ENCODE measurements at places on chromosomes 4 and X.

DNA sequence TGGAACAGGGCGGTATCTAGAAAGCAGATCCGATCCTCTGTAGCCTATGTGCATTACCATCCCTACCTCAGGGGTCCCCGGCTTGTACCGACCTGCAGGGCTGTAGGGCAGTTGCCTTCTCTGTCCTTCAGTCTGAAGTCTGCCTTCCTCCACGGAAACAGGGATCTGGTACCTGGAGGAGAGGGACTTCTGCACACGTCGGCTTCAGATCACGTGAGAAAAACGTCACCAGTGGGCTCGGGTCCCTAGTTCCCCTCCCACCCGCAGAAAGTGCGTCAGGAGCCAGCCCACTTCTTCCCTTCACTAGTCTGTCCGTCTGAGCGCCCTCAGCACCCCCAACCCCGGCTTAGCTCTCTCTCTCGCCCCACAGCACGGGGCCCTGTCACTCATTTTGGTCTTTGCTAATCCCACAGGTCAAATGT lies at the start of gene TCEAL5:
TSS of gene TCEAL5 (minus strand) at position 170 of the 422 bp plus-strand sequence. CDS start 2,187 bp downstream, outside the sequence.
- H3K4me3 ChIP-seq: peak within 1 kb of the TSS; percentile 9
- no peak within 1 kb of the TSS for H3K27ac ChIP-seq
- no peaks in the 10 kb centered on the region for H3K36me3 ChIP-seq
- peaks cover 6% of the 10 kb centered on the region for H3K4me1 ChIP-seq

DNA sequence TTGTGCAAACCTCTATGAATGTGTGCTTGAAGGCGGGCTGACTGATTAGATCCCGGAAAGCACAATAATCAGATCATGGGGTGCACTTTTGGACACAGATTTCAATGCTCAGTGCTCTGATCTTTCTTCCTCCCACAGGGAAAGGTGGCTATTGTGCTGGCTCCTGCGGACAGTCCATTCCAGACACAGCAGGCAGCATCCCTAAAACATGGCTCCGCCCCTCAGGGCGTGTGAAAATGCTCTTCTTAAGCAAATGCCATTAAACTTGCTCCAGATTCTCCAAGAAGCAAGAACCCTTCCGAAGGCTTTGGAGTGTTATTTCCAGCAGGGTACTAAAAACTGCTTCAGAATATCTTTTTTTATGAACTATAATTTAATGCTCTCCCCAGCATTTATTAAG lies 100.0 kb downstream of the SLC2A9 start:
- no peaks in the 10 kb centered on the region for H3K27me3 ChIP-seq
- DNase-seq: no peak
- no peaks in the 10 kb centered on the region for H3K4me1 ChIP-seq

- H3K36me3 ChIP-seq: no peaks in the 10 kb centered on the region
- no peaks in the 10 kb centered on the region for H3K4me1 ChIP-seq
- no peaks in the 10 kb centered on the region for H3K27me3 ChIP-seq
- H3K4me3 ChIP-seq: no peak overlapping the region
- H3K27ac ChIP-seq: no peak overlapping the region
Observed at GRCh38 chrX:74187211-74187610, 116.8 kb upstream of the ZCCHC13 start.

GRCh38 chr4:159682996-159683395 lies 580.1 kb downstream of the RAPGEF2 start:
- H3K27ac ChIP-seq: no peak overlapping the region
- no peaks in the 10 kb centered on the region for H3K4me1 ChIP-seq
- no peaks in the 10 kb centered on the region for H3K27me3 ChIP-seq
- DNase-seq: no peak

All from esophagus muscularis mucosa (tissue), 4 donors.